GM23248 (cell line): ENCODE measurements at places on chromosomes 1 and 21.

DNA sequence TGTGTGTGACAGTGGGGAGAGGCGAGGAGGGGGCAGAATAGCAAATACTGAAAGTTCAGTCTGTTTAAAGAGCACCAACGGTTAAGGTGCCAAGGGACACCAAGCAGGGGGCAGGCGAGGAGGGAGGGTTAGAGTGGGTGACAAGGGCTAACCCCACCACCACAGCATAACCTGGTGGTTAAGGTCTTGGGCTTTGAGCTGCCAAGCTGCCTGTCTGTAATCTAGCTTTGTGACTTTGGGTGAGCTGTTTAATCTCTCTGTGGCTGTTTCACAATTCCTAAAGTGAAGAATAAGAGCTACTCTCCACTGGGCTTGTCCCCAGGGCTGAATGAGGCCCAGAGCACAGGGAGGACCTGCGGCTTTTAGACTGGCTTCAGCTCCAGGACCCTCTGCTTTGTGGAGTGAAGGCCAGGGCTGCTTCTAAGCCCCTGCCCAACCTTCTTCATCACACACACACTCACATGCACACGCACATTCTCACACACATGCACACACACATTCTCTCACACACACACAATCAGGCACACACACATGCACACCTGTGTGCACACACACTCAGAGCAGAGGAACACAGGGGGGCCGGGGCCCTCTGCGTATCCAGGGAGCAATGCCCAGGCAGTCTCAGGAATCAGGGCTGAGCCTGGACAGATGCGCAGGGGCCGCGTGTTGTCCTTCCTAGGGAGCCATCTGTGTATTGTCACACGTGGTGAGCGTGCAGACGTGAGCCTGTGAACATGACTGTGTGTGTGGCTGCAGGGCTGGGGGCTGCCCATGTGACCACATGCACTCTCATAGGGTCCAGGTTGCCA lies 101.6 kb upstream of the TARDBP start:
- DNase-seq: no peak

DNA sequence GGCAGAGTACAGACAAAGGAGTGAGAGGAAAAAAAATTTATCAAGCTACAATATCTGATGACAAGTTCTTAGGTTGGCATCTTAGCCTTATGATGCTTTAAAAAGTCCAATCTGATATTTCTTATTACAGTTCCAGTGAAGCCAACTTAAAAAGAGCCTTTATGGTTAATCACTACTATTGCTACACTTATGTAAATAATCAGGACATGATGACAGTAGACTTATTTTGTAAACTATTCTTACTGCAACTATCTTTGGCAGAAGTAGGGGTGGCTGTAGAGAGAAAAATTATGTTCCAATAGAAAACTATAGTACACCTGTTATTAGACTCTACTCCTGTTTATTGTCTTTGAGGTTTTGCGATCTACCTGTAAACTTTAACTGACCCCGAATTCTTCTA lies 25.8 kb upstream of the NUF2 start:
- DNase-seq: peak; percentile 4

DNA sequence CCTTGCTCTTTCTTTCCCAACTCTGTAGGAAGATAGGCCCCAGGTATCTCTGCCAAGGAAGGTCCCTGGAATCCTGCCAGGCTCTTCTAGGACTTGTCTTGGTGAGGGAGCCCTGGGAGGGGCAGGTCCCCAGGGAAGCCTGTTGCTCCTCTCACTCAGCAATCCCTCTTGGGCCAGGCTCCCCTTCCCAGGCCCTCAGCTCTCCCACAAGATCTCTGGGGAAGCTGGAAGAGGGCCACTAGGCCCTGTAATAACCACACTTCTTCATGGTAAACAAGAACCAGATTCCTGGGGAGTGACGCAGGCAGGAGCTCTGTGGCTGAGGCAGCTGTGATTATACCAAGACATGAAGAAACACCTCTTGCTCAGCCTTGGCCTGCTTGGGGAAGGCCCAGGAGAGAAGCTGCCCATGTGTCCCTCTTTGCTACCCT lies 9.9 kb upstream of the MAPKAPK2 start:
- DNase-seq: peak; percentile 99

DNA sequence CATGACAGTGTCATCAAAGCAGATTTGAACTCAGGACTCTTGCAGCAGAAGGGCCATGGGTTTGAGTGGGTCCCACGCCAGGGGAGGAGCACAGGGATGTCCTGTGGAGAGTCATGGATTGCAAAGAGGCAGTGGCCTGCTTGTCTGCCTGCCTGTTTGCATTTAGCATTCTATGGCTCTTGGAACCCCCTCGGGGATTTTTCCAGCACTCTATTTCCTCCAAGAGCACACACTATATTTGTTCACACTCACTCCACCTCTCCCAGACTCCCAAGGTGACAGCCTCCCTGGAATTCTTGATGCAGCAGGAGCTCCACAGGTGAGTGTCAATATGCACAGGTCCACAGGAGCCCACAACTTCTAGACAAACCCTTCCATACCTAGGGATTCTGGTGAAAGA lies 73.1 kb upstream of the LRRN2 start:
- DNase-seq: no peak
